ENCODE measurements at places on chromosomes 6 and 20.

- DNase-seq = no peak
Observed at GRCh38 chr20:46004889-46005473, 3.7 kb upstream of the MMP9 start.

GRCh38 chr20:44742304-44743079, 3.2 kb upstream of the KCNK15 start:
- DNase-seq = no peak

DNA sequence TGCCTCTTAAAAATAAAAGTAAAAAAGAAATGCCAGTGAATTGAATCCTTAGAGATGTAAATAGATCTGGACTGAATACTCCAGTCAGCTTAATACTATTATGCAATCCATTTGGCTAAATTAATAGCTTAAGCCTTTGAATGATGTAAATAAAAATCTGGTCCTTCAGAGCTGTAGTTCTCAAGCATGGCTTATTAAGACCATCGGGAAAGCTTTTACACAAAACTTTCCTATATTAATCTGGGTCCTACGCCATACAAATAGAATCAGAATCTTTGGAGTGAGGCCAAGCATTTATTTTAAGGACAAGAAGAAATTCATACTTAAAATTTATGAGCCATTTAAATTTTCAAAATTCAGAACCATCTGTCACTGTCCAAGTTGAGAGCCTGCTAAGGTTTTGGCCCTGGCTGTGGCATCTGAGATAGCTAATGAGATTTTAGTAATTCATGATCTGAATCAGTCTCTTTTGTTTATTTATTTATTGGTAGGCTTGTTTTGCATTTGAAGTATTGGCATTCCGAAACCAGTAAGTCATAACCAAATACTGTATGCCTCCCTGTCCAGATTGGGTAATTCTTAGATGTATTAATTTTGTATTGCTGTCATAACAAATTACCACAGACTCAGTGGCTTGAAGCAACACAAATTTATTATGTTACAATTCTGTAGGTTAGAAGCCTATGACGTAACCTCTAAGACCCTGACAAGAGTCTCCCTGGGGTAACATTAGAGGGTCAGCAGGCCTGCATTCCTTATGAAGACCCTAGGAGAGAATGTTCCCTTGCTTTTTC, 228.1 kb upstream of the RAB32 start:
- DNase-seq = no peak

GRCh38 chr20:64110411-64111068, 3.2 kb upstream of the NPBWR2 start:
- DNase-seq = no peak

- no peak for DNase-seq
Observed at GRCh38 chr20:48483334-48484066, 344.3 kb downstream of the PREX1 start.

GRCh38 chr20:11235058-11235457, 561.3 kb upstream of the JAG1 start:
- no peak for DNase-seq

DNA sequence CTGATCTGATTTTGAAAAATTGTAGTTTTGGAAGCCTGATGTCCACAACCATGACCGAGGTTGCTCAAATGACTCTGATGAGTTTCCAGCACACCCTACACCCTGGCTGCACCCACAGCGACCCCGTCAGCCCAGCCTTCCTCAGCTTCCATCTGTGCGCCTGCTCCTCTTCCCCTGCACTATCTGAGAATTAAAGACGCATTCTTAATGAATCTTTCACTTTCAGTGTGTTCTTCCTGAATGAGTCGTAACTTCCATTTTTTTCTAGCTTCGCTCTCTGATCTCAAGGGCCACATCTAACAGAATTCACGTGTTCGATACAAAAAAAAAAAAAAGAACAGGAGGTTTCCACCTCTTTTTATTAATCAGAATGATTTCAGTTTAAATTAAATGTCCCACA, 21.3 kb upstream of the RREB1 start:
- no peak for DNase-seq

DNA sequence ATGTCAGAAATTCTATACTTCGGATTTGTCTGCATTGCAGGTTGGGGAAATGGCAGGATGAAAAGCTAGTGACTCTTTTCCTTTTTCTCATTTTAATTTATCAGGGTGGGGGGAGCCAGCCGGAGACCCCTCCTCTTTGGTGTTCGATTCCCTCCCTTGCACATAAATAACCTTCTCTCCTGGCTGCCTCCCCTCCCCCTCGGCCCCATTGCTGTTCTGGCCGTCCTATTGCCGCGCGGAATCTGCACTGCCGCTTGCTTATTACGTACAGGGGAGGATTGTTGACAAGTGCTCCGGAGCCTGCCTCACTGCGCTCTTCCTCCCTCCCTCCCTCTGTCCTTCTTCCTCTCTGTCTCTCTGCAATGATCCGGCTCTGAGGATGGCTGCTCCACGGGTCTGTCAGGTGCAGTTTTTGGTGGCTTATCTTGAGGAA, 154.7 kb downstream of the JARID2 start:
- DNase-seq = no peak

- no peak for DNase-seq
Observed at GRCh38 chr6:96237638-96238347, 222.0 kb downstream of the FUT9 start.

DNA sequence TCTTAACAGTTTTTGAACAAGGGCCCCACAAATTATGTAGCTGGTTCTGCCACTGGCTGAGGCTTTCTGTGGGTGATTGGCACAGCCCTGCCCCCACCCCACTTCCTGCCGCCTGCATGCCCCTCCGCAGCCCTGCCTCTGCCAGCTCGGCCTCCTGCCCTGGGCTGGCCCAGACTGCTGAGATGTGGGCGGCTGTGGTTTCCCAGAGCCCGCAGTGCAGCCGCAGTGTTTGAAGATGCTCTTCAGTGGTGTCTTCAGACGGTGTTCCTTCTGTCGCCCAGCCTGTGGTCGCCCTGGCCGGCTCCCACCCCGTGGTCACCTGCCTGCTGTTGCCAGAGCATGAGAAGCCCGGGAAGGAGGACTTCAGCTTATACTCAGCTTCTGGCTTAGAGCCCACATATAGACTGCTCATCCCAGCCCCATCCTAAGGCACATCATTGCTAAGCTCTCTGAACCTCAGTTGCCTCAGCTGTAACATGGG, 154.3 kb downstream of the VEGFA start:
- no peak for DNase-seq

DNA sequence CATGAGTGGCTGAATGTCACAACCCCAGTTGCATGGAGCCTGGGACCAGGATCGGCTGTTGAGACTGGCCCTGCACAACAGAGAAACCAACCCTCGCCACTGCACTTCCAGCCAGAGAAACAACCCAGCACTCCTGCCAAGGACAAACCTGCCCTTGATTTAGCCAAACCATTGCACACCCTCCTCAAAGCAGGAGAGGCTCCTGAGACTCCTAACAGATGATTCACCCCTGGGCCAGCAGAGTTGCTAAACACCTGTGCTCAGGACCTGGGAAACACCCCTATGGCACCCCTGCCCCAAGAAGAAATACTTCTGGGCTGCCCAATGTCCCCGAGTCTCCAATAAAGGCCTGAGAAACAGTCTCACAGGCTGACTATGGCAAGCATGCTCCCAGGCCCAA, 17.8 kb downstream of the WDR27 start:
- DNase-seq = no peak

GRCh38 chr6:148947621-148948444, 201.0 kb downstream of the UST start:
- DNase-seq = no peak

DNA sequence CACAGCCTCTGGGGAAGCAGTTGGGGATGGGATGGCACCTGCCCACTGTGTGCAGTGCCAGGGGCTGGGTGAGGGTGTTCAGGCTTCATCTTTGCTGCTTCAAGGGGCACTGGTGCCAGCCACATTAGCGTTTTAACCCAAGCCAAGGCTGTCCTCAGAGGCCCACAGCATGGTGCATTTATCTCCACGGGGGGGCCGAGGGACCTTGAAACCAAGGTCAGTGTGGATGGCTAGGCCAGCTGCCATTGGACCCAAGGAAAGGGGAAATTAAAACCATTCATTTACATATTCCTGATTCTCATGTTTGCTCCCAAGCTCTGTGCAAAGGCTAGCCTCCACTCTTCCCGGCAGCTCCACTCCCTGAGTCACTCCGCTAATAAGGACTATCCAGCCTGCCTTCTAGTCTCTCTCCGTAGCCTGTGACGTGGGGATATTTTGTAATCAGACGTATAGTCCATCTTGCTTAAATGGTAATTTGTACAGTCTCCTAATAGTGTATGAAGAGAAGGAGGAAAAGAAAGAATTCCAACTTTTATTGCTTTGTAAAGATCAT, 197.1 kb downstream of the CDH4 start:
- no peak for DNase-seq

DNA sequence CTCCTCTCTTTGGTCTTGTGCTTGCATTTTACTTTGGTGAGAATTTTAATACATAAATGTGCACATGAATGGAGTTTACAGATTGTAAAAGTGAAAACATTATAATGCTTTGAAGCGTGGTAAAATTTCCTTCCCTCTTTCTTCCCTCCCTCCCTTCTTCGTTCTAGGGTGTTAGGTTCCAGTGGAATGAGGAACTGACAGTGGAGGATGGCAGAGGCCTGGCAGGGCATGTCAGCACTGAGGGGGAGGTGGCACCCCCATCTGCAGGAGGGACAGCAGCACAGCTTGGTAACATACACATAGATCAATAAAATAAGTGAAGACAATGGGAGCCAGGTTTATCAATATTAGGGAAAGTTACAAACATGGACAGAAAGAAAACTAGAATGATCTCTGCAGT, 47.5 kb downstream of the RNASET2 start:
- no peak for DNase-seq

DNA sequence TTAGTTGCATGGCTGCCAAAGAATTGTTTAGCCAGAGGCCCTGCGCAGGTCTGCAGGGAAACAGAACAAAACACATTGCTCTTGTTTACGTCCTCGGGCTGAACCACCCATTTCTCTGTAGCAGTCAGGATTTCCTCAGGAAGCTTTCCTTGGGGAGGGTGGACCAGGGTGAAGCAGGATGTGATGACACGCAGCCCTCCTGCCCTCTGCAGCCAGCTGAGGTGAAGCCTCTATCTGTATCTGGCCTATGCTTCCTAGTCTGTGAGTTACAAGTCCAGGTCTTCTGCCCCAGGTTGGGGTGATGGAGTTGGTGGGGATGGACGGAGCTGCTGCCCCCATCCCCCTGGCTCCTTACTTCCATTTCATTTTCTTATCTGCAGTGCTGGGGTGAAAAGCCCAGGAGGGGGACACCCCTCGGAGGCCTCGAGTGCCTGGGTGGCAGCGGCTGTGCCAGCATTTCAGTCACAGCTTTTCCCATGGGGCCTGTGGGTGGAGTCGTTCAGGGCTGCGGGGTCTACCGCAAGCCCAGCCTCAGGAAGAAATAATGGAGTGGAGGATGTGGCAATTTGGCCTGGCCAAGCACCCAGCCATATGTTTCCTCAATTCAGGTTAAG, 24.9 kb downstream of the SASH1 start:
- DNase-seq = no peak

- no peak for DNase-seq
Observed at GRCh38 chr20:41138475-41139226, 1.3 kb downstream of the PLCG1 start.

DNA sequence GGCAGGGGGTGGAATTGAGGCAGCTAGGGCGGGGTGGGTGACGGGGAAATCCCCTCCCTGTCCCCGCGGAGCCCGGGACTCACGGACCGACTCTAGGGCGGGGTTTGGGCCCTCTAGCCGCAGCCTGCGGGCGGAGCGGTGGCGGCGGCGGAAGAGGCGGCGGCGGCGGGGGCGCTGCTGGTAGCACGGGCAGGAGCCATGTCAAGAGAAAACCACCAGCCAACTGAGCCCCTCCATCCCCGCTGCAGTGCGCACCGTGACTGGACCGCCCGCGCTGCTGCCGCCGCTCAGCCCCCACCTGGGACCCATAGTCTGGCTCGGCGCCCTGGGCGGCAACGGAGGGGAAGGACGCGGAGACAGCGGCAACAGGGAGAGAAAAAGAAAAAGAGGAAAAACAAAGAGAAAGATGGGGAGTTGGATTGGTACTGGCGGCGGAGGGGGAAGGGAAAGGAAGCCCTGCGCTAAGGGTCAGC, 1.2 kb upstream of the C6orf62 start:
- DNase-seq = no peak

GRCh38 chr6:81451787-81452186, 300.7 kb downstream of the TENT5A start:
- no peak for DNase-seq

DNA sequence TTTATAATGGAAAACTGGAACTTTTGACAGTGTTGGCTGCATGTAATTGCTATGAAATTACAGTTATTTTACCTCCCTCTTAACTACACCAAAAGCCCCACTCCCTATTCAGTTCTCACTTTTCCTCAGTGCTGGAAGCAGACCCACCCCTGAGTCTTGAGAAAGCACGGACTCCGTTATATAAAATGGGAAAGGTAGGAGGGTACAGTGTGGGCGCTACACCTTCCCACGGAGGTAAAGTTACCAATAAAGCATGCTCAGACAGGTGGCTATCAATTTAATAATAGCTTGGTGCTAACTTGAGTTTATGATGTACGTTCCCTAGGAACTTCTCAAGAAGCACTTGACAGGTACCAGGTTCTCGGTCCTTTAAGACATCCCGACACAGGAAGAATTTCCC, 59.0 kb downstream of the CLIC5 start:
- DNase-seq = no peak

GRCh38 chr6:30711758-30712380, 5.2 kb downstream of the MDC1 start:
- DNase-seq = no peak

DNA sequence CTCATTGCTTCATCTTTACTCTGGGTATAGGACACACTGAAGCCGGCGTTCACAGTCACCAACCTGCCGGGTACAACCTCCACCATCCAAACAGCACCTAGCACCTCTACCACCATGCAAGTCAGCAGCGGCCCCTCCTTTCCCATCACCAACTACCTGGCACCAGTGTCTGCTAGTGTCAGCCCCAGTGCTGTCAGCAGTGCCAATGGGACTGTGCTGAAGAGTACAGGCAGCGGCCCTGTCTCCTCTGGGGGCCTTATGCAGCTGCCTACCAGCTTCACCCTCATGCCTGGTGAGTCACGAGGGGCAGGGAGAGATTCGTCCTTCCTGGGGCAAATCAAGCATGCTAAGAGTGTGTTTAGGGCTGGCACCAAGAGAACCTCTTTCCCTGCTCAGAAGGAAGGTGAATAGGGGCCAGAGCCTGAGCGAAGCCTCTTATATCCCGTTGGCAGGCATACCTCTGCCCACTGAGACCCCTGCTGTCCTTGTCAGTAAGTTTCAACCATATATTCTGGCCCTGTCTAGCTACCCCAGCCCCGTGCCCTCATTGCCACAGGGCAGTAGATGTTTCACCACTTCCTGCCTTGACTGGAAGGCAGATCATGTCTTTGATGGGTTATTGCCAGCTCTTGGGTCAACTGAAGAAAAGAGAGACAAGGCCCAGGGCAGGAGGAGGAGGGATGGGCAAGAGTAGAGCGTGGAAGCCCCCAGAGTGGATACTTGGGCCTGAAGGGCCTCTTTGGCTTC, 4.8 kb downstream of the SRF start:
- no peak for DNase-seq

- DNase-seq = no peak
Observed at GRCh38 chr20:49276961-49277785, 684 bp downstream of the ZNFX1 start.

DNA sequence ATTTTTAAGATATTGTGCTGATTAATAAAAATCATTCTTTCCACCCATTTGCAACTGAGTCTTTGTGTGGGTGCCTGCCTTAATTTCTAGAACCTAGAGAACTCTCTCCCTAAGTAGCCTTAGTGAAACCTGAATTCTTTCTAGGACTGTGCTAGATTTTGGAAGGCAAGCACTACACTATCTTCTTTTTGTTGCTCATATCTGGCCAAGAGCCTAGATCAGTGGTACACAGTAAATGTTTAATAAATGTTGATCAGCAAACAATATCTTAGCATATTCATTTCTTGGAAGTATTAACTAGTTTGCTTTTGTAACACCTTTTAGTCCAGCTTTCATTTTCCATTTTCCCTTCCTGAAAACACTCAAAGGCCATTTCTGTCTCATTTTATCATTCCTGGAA, 108.5 kb upstream of the CARMIL1 start:
- no peak for DNase-seq

Measured in cortex of kidney (tissue), 1 donor.